ENCODE measurements at places on chromosomes 6 and 20.

- DNase-seq, result no peak
Measured at GRCh38 chr6:114312931-114313330, 29.9 kb downstream of the HS3ST5 start.

- no peak for DNase-seq
Measured at GRCh38 chr6:156585859-156586258, 191.3 kb upstream of the ARID1B start.

- no peak for DNase-seq
Measured at GRCh38 chr20:25271486-25272222, 23.8 kb downstream of the PYGB start.

DNA sequence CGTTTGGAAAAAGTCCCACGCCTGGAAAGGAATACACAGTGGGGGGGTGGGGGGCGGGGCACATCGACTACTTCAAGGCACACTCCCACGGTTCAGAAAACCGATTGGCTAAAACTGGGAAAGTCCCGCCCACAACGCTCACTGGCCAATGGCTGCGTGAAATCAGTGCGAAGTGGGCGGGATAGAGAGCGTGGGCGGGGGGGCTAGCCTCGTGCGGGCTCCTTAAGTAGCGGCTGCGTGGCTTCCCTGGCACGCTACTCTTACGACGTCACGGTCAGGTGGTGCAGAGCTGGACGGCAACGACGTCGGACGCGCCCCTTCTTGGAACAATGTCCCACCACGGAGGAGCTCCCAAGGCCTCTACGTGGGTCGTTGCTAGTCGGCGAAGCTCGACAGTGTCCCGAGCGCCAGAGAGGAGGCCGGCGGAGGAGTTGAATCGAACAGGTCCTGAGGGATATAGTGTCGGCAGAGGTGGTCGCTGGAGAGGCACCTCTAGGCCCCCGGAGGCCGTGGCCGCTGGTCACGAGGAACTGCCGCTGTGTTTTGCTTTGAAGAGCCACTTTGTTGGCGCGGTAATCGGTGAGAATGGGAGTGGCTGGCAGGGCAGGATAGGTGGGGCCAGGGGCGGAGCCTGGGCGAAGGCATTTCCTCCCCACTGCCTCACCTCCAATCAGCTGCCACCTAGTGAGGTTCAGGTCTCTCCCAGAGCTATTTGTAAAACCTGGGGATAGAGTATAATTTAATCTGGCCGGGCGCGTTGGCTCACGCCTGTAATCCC is at the start of gene DDX43:
Gene DDX43, plus strand, starts transcription at position 252 of the 778 bp plus-strand sequence. Its CDS starts 78 bp downstream, at position 330.
- DNase-seq, result no peak

GRCh38 chr6:42898891-42899361 is 16.9 kb upstream of the PTCRA start:
- DNase-seq, result peak; percentile 50
